Hematopoietic multipotent progenitor cell treated with erythropoietin and hydrocortisone succinate and interleukin-3 and kit ligand, for 4 days (in vitro differentiated cells): ENCODE measurements at places on chromosomes 12 and 14.

- DNase-seq: peak; percentile 83
These were observed 24.1 kb upstream of the BCDIN3D start for GRCh38 chr12:49866859-49867569.

DNA sequence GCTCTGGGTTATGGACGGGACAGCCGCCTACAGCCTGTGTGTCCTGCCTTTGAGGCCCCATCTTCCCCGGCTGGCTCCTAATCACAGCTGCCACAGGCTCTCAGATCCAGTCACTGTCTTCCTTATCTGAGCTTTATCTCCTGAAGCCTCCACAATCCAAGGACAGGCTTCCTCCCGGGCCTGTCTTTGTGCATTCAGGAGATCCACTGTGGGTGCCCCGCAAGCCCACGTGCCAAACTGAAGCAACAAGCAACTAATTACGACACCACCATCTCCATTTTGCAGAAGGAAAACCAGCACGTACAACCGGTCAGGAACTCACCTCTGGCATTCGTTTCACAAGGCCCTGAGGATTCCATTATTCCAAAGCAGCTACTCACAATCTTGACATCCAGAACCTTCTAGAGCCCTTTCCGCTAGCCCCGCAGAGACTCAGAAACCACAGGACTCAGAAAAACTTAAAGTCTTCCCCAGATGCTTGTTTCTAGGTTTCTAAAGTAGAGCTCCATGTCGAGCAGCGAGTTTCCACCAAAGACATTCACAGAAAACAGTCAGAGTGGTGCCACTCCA is 14.0 kb downstream of the SYNE3 start:
- DNase-seq: no peak

DNA sequence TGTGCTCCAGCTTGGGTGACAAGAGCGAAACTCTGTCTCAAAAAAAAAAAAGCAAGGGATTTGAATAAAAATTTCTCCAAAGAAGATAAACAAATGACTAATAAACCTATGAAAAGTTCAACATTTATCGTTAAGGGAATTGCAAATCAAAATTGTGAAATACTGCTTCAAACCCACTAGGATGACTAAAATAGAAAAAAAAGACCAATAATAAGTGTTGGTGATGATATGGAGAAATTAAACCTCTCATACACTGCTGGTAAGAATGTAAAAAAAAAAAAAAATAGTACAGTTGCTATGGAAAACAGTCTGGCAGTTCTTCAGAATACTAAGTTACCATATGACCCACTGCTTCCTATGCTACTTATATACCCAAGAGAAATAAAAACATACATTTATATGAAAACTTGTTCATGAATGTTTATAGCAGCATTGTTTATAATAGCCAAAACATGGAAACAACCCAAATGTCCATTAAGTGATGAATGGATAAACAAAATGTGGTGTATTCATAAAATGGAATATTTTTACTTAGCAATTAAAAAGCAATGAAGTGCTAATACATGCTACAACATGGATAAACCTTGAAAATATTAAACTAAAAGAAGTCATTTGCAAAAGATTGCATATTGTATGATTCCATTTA is 39.4 kb upstream of the TMPRSS12 start:
- DNase-seq: no peak

DNA sequence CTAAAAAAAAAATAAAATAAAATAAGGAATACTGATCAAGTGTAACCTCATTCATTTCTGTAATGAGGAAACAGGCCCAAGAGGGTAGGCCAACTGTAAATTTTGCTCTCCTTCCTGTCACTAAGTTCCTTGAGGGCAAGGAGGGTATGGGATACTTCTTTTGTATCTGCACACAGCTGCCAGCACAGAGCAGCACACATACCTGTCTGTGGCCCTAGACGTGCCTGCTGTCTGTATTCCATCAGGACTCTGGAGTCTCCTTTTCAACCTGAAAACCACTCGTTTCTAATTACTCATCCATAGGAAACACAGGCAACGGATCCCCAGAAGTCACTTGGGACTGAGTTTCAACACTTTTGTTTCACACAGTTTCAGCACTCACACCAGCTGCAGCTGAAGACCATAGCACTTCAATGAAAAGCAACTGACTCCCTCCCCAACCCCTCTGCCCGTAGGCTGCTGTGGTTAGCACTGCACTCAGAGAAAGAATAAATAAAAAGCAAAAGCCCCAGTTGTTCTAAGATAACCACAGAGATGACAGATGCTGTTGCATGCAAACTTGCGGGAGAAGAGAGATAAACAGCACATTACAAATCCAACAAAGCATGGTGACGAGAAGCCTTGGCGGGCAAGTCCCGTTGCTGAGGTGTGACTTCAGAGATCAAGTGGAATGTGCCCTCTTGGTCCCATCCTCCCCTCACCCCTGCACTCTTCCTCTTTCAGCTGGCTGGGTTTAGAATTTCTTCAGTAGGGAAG is 24.9 kb downstream of the CRACR2A start:
- DNase-seq: peak; percentile 85

GRCh38 chr14:90891326-90891725 is 75.1 kb upstream of the TTC7B start:
- no peak for DNase-seq

- peak; percentile 52 for DNase-seq
These were observed 155.4 kb downstream of the DIO2 start for GRCh38 chr14:80055667-80056496.

- DNase-seq: no peak
These were observed 18.6 kb downstream of the JAG2 start for GRCh38 chr14:105150026-105150367.

DNA sequence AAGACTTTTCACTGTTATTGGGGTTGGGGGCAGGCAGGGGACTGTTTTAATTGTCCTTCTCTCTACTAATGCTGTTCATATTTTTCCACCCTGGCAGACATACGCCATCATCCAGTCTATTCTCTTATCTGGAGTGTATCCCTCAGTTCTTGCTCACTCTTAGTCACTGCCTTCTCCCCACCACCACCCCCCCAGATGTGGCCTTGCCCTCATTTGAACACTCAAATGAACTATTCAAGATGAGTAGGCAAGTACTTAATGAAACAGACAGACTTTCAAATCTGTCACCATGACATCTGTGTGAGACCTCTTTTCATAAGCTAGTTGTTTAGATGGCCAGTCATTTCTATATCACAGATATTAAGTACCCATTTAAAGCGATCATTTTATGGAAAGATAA is 10.1 kb downstream of the NUDT4 start:
- DNase-seq: no peak

DNA sequence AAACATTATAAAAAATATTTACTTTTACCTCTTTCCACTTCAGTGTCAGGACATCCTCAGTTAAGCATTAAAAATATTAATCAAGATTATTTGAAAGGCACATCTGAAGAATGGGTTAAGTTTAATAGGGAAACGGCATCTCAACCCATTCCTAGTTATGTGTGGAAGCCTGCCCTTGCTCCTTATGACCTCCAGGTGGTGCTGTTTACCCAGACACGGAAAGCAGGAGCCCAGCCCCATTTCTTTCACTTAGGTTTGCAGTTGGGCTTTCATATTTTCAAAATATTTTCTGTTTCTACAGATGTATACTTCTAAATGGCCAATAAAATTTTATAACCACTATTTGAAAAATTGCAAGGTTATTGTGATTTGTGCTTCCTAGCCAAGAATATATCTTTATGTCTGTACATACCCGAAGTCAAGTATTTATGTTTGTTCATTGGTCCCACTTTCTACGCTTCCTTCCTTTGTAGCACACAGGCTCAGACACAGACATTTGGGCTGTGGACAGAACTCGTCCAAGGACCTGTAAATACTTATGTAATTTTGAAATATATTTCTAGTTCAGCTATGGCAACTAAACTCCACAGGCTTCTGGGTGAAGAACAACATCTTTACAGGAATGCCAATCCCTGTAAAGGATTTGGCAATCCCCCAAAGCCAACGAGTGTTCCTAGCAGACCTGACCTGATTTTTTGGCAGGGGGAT is 247.1 kb downstream of the AKAP6 start:
- peak; percentile 82 for DNase-seq

DNA sequence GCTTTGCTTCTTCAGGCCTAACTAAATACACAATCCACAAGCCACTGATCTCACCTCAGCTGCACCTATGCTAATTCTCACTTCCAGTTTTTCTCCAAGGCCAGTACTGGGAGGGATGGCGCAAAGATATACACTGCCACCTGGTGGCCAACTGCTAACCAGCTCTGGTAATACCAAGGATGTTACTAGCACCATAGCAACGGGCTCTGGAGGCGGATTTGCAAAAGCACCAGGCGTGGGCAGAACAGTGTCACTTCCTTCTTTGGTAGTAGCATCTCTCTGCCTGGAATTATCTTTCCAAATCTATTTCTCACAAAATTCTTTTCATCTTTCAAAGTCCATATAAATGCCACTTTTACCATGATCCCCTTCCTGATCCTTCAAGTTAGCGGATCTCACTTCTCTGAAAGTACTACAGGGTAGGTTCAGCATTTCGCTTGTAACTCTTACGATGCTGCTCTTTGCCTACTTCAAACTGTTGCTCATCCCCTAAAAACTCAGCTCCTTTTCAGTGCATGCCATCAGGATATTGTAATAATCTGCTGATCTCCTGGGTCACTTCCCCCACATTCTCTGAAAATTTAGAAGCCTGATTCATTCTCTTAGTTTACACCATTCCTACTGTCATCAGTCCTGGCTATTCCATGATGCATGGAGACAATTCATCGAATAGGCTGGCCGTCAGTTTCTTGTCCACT is 37.1 kb upstream of the FOXJ2 start:
- DNase-seq: peak; percentile 95
